Hematopoietic multipotent progenitor cell treated with erythropoietin and hydrocortisone succinate and interleukin-3 and kit ligand, for 8 days (in vitro differentiated cells): ENCODE measurements at places on chromosomes 2 and 18.

GRCh38 chr2:75396314-75396713 is 164.4 kb downstream of the EVA1A start:
- no peak for DNase-seq

GRCh38 chr2:186348200-186348599 is 137.9 kb upstream of the ZC3H15 start:
- DNase-seq, result no peak

- no peak for DNase-seq
These were observed 829 bp downstream of the ACVR1C start for GRCh38 chr2:157627594-157628476.

DNA sequence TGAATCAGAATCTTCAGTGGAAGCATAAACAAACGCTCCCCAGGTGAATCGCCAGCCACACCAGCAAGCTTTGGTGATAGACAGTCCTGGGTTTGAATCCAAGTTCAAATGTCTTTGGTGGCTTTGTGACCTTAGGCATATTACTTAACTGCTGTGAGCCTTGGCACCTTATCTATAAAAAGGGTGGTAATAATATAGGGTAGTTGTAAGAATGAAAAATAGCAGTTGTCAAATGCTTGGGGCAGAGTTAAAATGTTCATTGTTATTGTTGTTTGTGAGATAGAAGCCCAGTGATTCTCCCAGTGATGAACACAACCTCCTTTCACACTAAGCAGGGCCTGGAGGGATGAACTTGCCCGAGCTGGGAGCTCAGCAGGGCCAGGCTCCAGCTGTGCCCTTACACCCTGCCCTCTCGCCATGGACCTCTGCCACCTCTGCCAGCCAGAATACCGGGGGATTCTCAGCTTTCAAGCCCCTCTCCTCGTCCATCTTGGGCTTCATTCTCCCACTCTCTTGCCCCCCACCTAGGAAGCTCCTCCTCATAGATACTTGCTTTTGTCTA is 6.1 kb upstream of the TMBIM1 start:
- no peak for DNase-seq

GRCh38 chr2:47313141-47313691 is 89.7 kb upstream of the MSH2 start:
- DNase-seq, result no peak

DNA sequence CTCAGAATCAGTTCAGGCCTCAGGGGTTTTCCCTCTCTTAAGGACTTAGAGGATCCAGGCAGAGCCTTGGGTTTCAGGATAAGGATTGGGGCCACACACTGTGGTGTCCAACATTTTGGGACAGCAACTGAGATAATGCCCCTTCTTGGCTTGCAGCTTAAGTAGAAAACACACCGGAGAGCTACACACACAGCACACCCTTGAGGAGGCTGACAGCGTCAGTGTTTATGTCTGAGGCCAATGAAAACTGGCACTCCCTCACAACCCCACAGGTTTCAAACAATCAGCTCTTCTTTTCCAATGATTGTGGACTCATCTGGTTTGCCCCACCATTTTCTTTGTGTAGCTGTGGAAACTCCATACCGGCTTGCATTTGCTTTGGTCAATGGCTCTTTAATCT is 257.7 kb downstream of the CDCA7 start:
- no peak for DNase-seq

DNA sequence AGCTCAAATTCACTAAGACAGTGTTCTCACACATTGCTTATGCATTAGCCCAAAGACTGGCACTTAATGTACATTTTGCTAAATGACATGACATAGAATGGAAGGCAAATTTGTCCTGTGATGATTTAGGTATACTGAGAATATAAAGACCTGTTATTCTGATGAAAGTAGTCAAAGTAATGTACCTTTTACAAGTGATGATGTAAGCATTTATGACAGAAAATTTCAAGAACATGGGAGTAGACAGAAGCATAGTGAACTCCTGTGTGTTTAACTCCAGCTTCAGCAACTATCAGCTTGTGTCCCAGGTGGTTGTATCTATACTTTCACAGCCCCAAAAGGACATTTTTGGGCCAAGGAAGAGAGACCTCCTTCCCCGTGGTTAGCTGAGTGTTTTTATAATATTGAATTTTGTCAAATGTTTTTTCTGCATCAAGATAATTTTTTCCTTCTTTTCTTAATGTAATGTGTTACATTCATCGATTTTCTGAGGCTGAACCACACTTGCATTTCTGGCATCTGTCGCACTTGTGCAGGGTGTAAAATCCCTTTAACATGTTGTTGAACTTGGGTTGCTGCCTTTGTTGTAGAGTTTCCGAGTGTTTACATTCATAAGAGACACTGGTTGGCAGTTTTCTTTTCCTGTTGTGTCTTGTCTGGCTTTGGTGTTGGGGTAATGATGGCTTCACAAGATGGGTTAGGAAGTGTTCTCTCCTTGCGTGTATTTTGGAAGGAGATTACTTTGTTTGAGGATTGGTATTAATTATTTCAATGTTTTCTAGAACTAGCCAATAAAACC is 33.9 kb upstream of the TMEM18 start:
- DNase-seq, result no peak

- DNase-seq, result no peak
These were observed 36.4 kb upstream of the PXDN start for GRCh38 chr2:1780693-1781092.

DNA sequence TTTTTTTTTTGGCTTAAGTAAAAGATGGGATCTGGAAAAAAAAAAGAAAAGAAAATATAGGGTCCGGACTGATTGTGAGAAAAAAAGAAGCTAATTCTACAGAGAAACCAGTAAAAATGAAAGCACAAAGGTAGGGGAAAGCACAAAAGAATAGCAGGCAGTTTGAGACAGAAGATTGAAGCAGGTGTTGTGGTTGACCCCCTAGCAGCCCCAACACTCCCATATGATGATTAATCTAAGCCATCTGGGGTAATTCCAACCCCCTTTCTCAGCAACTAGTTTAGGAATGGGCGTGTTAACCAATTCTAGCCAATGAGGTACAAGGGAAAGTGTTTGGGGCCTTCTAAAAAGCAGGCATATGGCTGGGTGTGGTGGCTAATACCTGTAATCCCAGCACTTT is 77.0 kb downstream of the MBD2 start:
- DNase-seq, result no peak

DNA sequence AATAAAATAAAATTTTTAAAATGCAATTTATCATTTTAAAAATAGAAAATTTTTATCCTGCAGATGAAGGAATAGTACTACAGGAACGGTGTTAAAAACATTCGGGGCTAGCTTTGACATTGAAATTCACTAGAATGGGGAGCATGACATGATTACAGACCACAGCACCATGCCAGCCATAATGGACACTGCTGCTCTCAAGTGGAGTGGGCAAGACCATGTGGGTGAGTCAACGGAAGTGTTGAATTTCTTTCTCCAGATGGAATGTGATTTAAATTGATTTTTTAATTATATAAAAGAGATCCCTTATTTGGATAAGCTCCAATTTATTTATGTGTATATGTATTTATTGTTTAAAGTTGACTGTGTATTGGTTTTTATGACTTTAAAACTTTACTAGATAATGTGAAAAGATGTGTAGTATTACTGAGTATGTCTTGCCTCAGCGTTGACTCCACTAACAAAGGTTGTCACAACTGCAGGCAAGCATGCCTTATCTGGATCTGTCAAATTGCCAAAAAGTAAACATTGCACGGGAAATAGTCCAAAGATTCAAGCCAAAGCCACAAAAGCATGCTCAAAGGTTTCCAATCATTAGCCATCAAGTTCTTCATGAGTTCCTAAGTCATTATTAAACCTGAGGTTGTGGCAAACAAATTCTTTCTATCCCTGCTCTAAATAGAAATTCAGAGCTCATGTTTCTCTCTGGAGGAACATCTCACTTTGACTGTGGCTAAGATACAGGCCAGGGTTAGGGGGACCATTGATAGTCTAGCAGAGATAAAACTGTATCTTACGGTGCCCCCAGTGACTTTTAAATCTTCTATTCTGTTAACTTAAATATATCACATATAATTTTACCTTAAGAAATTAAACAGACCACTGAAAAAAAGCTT is 536.9 kb downstream of the TMX3 start:
- no peak for DNase-seq

- no peak for DNase-seq
These were observed 719.5 kb downstream of the DPP10 start for GRCh38 chr2:115161771-115162493.

- DNase-seq, result no peak
These were observed 72.6 kb downstream of the TXNL1 start for GRCh38 chr18:56565551-56566345.
